ENCODE measurements at places on chromosomes 5 and 9.

DNA sequence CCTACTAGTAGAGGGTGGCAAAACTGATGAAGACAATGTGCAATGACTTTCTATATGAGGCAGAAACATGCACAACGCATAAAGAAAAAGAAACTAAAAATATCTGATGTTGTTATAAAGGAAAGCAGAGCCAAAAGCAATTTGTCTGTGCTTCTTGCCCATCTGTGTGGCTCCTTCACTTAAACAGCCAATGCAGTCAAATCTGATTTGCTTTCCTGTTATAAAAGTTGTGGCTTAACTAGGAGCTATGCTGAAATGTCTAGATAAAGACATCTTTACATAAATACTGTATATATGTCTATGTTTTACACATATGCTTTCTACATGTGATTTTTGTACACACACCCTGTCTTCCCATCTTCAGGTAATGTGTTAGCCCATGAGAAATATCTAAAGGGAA is 508.2 kb downstream of the CETN3 start:
- no peak for DNase-seq

DNA sequence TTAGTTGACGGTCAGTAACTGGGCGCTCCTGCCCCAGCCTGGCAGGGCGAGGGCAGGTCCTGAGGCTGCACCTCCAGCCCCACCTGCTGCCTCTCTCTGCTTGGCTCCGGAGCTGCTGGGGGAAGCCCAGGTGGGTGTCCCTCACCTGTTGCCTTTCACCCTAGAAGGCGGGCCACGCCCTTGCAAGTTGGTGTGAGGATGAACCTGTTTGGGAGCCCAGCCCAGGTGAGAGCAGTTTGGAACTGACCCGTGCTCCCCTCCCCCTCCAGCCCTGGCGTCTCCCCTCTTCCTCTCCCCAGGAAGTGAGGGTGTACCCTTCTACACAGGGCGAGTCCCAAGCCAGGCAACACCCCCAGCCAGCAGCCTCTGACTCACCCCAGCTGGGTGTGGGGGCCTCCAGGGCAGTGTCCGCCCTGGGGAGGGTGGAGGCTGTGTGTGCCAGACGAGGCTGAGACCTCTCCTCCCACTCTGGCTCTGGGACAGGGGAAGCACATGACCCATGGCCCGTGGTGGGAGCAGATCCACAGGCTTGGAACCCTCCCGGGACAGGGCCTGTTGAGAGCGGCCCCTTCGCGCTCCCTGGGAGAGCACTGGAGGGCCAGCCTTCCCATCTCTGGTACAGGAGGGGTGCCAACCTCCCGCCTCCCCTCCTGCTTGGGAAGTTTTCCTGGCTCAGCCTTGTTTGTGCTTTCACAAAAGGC is 10.4 kb downstream of the LRRC8A start:
- DNase-seq: no peak

DNA sequence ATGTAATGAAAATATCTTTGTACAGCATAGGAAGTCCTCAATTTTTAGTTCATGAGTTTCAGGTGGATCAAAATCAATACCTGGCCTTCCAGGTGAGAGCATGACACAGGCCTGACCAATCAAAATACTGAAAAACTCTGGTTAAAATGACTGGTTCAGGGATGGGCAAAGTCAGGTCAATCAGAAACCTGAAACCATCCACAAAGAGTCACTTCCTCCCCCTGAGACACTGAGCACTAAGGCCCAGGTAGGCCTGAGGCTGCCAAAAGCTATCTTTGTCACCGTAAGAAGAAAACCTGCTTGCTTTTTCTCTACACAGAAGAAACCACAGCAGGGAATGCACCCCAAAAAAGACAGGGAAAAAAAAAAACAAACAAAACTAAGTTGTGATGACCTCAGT is 444.8 kb downstream of the TLR4 start:
- DNase-seq: no peak

- DNase-seq: no peak
Observed at GRCh38 chr5:38099205-38100168, 158.9 kb upstream of the EGFLAM start.

- no peak for DNase-seq
Observed at GRCh38 chr9:107367727-107368502, 84.8 kb downstream of the RAD23B start.

DNA sequence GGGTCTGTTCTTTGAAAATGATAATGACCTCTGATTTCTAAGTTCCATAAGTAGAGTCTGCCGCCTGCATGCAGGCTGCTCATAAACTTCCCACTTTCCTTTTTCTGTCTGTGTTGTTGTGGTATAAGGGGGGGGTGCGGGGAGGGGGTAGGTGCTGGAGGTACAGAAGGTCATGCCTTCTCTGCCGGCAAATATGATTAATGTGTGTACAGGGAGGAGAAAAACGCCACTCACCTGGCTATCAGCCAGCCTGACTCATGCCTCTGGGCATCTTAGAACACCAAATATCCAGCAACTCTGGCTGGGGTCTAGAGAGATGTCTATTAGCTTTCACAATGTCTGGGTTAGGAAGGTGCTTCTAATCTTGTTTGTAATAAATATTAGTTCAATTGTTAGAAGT is 128.3 kb downstream of the EFNA5 start:
- no peak for DNase-seq

GRCh38 chr5:32852976-32853375 is 141.9 kb downstream of the NPR3 start:
- no peak for DNase-seq

DNA sequence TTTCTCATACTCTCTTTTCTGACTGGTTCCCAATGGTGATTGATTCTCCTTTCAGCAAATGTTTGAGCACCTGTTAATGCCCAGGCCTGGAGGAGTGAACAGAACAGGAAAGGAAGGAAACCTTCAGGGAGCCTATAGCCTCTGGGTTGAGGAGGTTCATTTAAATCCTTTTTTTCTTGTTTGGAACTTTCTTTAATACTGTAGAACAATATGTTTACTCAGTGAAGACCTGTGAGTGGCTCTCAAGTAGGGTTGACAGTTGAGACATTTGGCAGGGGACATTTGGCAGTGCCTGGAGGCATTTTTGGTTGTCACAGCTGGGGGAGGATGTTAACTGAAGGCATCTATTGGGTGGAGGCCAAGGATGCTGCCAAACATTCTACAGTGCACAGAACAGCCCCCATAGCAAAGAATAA is 6.1 kb upstream of the FAM120AOS start:
- DNase-seq: no peak

DNA sequence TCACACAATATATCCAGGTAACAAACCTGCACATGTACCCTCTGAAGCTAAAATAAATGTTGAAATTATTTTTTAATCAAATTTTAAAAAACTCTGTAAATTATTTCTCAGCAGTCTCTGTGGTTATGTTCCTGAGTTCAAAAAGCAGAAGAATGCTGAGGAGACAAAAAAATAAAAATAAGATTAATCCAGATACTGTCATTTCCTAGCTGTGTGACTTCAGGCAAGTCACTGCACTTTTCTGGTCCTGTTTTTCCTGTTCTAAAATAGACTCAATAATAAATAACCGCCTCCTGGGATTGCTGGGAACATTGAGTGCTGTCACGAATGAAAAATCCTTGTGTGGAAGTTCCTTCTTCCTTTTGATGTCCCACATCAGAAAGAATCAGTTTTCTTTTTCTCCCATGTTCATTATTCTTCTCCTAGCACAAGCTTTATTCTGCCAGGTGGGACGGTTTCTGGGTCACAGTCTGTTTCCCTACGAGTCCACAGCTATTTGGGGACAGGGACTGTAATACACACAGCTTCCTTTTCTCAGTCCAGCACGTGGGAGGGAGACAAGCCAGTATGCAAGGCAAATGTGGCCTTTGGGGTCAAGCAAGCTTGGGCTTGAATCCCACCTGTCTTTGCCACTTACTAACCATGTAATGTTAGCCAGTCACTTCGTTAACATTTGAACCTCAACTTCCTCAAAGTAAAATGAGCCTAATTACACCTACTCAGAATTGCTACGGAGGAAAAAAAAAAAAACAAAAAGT is 156.9 kb downstream of the TRIM32 start:
- no peak for DNase-seq

Data from T follicular helper cell (primary cell).